Activated naive CD4-positive, alpha-beta T cell treated with Interleukin-2 at 50 U/mL for 16 hours (primary cell): ENCODE measurements at places on chromosomes 1 and 21.

DNA sequence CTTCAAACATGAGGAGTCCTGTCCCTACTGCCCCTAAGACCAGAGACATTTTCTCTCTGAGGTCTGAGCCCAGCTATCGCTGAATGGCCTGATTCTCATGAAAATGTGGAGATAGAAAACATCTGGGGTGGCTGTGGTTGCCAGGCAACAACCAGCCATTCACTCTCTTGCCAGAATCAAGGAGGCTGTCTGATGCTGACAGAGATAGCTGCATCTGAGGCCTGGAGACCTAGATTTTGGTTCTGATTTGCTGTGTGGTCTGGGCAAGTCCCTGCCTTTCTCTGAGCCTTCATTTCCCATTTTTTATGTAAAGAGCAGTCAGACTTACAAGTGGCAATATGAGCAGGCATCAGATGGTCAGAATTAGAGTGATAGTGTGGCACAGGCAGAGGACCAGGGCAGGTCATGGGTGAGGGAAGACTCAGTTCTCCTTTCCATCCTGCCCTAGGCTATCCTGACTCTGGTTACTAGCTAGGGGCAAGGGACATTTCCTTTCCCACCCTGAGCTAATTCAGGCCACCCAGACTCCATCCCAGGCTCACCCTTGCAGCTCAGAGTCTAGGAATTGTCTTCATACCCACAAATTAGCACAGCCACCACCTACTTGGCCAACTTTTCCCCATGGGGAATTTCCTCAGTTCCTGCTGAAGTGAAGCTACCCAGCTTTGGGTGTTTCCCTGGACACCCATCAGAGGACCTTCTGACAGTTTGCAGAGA is 20.0 kb upstream of the RNF19B start:
- peak; percentile 42 for DNase-seq

DNA sequence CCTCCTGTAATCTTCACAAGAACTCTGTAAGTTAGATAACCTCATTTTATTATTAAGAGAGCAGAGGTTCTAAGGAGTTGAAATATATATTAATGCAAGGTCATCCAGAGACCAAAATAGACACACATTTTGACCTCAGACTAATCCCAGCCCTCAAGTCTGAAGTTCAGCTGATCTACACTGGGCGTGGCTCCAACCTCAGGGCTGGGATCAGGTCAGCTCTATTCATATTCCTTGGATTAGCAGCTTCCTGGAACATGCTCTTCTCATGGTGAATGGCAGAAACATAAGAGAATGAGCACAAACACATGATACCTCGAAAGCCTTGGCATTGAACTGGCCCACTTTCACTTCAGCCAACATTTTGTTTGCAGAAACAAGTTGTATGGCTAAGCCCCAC is 200.8 kb upstream of the ST6GALNAC5 start:
- DNase-seq, result no peak

- DNase-seq, result no peak
Observed at GRCh38 chr1:107135463-107135862, 5.4 kb upstream of the NTNG1 start.

- DNase-seq, result no peak
Observed at GRCh38 chr1:196178083-196178635, 430.1 kb downstream of the KCNT2 start.

DNA sequence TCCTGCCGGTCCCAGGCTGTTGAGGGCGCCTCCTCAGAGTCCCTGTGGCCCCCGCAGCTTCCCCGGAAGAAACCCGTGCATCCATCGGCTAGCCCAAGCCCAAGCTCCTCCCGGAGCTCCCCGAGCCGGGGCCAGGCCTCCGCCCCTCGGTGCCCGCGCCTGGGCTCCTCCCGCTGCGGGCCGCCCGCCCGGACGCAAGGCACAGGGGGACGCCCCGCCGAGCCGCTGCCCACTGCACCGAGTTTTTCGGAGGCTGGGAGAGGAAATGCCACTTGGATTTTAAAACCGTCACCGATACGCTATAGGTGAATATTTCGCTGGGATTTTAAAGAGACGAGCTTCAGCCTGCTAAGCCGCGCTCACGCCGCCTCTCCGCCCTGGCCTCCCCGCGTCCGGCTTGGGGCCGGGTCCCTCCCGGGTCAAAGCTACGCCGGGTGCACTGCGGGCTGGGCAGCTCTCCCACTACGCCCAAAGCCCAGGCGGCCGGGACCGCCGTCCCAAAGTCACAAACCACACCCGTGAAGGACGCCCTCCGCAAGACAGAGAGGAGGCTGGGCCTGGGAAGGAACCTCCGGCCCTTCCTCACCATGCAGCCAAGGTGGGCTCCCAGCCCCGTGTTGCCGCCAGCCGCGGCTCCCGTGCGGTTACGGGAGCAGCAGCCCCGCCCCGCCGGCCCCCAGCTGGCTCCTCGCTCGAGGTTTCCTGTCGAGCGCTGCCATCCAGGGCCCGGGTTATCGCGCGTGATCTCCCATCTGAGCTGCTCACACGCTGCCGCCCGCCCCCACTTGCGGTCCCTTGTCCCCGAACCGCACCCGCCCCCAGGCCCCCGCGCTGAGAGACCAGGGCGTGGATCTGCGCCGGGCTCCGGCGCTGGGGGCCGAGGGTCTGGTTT is 63.2 kb downstream of the CD247 start:
- DNase-seq, result peak; percentile 82

DNA sequence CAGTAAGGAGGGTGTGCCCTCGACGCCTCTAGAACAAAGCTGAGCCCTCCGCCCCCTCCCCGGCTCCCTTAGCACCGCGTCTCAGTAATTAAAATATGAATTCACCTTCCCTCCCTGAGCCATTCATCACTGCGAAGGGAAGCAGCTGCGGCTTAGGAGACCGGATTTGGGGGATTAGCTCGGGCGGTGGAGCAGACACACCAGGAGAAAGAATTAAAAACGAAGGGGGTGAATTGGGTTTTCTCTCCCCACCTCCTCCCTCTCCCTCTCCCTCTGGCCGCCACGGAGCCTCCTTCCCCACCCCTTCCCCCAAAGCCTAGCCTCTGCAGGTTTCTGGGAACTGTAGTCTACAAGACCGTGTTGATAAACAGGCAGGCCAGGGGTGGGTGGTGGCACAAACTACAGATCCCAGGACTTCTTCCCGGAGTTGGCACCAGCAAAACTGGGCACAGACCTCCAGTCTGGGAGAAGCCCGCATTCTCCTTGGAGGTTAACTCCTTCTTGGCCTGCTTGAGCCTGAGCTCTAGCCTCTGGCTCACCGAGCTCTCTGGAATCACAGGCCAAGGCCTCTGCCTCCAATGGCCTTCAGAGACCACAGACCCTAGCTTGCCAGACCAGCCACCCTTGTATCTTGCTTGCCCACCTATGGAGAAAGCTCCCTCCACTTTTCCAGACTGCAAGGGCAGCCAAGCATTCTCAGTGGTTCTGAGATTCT is 10.8 kb downstream of the BLACAT1 start:
- DNase-seq, result no peak

DNA sequence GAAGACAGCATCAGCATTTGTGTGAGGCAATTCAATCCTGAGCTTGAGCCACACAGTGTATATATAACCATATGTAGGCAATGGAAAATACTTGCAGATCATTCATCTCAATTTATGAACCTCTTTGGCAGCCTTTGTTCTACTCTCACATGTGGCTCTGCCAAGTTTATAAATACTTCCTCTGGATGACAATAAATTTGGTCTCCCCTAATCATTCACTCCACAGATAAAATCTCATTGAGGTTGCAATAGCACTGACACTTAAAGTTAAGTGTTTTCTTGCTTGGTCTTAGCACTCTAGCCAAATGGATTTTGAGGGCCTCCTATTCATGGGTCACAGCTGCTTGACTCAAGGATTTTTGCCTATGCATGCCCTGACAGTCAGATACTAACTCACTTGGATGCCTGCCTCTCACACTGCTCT is 136.6 kb upstream of the VANGL1 start:
- no peak for DNase-seq

- no peak for DNase-seq
Observed at GRCh38 chr1:157178490-157178889, 40.3 kb upstream of the ETV3 start.

- DNase-seq, result no peak
Observed at GRCh38 chr1:24294228-24294672, 24.9 kb upstream of the GRHL3 start.

- DNase-seq, result peak; percentile 45
Observed at GRCh38 chr21:34845521-34846451, 177.0 kb downstream of the CLIC6 start.

DNA sequence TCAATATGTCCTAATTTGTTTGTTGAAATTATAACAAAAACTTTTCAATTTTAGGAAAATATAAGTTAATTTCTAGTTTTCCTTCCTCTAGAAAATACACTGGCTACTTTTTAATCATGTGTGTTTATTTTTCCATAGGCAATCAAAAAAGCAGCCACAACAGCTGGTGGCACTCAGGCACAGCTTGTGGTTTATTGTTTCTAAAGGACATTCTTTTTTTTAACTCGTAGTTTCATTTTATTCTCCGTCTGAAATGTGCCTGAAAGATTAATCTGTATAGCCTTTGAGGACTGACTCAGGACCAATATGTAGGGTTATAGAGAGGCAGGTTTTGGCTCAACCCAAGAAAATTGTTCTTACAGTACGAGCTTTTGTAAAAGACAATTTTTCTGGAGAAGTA is 20.7 kb upstream of the STX12 start:
- no peak for DNase-seq

DNA sequence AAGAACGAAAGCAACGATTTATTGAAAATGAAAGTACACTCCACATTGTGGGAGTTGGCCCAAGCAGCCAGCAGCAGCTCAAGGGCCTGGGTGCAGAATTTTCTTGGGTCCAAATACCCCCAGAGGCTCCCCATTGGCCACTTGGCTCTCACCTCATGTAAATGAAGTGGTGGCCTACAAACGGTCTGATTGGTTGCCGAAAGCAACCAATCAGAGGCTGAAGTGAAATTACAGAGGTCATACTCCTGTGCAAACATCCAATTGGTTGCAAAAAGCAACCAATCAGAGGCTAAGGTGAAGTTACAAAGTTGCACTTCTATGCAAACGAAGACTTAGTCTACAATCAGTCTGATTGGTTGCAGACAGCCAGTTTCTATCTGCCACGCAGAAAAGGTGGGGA is 31.9 kb downstream of the FAM163A start:
- DNase-seq, result no peak

- DNase-seq, result no peak
Observed at GRCh38 chr1:2977886-2978611, 43.2 kb upstream of the ACTRT2 start.

GRCh38 chr1:154206196-154206595 is at the start of gene CFAP141:
Gene CFAP141, minus strand, starts transcription at chr1:154206333. Its CDS starts 26 bp downstream, at chr1:154206307.
- DNase-seq, result peak; percentile 24

DNA sequence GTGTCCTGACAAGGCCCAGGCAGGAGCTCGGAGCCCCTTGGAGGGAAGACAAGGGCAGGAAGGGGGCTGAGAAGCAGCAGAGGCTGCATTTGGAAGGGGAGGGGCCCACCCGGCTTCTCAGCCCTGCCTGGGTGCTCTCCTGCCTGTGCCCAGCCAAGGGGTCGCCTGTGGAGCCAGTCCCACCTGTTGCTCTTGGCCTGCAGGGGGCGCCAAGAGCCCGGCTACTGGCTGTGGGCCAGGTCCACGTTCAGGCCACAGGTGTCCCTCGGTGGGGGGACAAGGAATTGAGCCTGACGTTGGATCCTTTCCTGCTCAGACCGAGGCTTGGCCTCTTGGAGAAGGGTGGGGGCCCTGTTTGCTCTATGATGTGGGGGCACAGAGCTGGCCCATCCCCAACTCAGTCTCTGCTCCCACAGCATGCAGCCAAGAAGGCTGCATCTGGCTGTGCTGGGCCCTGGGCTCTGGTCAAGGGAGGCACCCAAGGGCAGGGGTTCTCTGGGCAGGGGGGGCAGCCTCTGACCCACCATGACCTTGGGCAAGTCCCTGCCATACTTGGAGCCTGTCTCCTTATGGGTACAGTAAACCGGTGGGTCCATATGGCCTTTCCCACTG is 10.9 kb downstream of the WNT4 start:
- DNase-seq, result peak; percentile 54

- DNase-seq, result no peak
Observed at GRCh38 chr1:93093332-93094006, 14.4 kb downstream of the MTF2 start.

DNA sequence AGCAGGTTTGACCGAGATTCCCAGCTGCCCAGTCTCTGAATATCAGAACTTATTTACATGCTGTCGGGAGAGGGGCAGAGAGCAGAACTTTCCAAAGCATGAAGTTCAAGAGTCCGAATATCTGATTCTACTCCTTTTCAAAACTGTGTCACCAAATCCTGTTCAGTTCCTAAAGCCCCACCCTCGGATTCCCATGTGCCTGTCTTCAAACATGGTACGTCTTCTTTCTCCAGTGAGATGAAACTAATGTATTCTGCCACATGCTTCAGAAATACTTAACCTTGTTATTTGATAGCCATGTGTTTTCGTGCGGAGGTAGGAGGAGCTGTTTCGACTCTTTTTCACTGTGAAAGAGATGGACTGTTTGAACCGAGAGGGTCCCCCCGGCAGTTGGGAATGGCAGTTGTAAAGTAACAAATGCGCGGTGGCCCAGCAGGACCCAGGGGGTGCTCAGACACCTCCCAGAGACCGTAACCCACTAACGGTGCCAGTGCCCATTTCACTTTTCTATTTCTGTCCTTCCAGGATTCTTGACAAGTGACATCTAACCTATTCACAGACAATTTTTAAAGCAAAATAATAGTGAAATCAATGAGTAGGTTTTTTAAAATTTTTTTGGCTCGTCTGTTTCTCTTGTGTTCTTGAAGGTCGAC is 67.2 kb downstream of the ZBTB18 start:
- no peak for DNase-seq

DNA sequence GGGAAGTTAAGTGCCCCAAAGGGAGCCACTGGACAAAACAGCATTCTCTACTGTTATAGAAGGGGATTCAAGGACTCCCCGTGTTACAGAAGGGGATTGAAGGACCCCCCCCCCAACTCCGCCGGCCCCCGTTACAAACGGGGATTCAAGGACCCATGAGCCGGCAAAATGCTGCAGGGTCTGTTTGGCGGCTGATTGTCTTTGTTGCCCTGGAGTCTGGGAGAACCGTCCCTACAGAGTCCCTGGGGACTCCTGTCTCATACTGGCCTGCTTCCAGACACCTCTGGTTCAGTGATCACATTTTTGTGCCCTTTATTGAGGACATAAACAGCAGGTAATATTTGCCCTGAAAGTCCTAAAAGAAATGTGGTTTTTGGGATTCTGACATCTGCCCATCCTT is 96.4 kb downstream of the SYF2 start:
- DNase-seq, result no peak

DNA sequence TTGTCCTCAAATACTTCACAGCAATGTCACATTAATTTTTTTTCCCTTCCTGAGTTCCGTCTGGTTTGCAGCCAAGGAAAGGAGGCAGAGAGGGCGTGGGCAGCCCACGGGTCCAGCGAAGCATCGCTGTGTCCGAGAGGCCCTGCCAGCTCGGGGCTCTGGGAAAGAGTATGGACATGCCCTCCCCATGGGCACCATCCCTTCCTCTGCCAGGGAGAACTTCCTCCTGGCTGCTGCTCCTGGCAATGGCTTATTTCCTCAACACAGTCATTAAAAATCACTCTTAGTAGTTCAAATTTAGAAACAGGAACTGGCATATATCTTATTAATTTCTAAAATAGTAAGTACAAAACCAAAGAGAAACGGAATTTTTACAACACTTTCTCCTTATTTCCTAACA is 115.4 kb downstream of the RIPK4 start:
- DNase-seq, result no peak
